ENCODE measurements at places on chromosomes 11 and 22. TPM values are rescaled to one million over a fixed set of nuclear protein-coding genes. Genes with fewer than 3 reads are reported as not detected.

OR52D1 gene
- total RNA-seq, result not detected

GSTT2B gene
- 9.7 TPM for total RNA-seq

GRCh38 chr11:117179048-117179999 is 781 bp downstream of the SIDT2 start:
- DNase-seq, result peak; percentile 39
- no peaks in the 10 kb centered on the region for H3K27me3 ChIP-seq
- H3K4me3 ChIP-seq, result peak overlapping the region; percentile 97
- H3K4me1 ChIP-seq, result peaks cover 32% of the 10 kb centered on the region
- H3K27ac ChIP-seq, result peak overlapping the region; percentile 85

- H3K36me3 ChIP-seq, result peaks cover 30% of the 10 kb centered on the region
- no peak overlapping the region for H3K4me3 ChIP-seq
- no peak for DNase-seq
- H3K27me3 ChIP-seq, result no peaks in the 10 kb centered on the region
Observed at GRCh38 chr22:24190159-24190540, 8.9 kb downstream of the SUSD2 start.

APOA1 gene
- total RNA-seq, result 5.9 TPM

- H3K27ac ChIP-seq, result no peak overlapping the region
- no peak for DNase-seq
- H3K36me3 ChIP-seq, result no peaks in the 10 kb centered on the region
- no peaks in the 10 kb centered on the region for H3K27me3 ChIP-seq
- peaks cover 34% of the 10 kb centered on the region for H3K4me1 ChIP-seq
Observed at GRCh38 chr11:76772100-76772782, 10.9 kb upstream of the TSKU start.

ZDHHC8 gene
- total RNA-seq, result 27.8 TPM

- H3K27me3 ChIP-seq, result no peaks in the 10 kb centered on the region
- H3K4me3 ChIP-seq, result no peak overlapping the region
- H3K4me1 ChIP-seq, result no peaks in the 10 kb centered on the region
- no peaks in the 10 kb centered on the region for H3K36me3 ChIP-seq
Observed at GRCh38 chr11:83542861-83543260, 256.7 kb upstream of the CCDC90B start.

RASSF10 gene
- total RNA-seq, result 3.1 TPM

DNA sequence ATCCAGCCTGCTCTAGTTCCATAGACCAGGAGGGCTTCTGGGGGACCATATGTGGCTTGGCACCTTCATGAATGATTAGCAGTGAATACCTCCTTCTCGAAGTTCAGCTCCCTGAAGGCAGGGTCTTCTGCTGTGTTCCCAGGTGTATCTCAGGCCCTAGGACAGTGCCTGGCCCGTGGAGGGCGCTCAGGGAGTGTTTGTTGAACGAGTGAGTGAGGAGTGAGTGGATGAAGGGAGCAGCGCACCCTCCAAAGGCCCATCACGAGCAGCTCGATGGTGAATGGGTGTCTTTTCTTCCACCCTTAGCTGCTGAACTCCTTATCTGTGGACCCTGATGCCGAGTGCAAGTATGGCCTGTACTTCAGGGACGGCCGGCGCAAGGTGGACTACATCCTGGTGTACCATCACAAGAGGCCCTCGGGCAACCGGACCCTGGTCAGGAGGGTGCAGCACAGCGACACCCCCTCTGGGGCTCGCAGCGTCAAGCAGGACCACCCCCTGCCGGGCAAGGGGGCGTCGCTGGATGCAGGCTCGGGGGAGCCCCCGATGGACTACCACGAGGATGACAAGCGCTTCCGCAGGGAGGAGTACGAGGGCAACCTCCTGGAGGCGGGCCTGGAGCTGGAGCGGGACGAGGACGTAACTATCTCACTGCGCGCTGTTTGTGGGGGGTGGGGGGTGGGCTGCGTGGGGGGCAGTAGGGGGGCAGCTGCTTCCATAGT is 9.5 kb downstream of the ANO1 start:
- no peaks in the 10 kb centered on the region for H3K4me1 ChIP-seq
- no peak overlapping the region for H3K4me3 ChIP-seq
- H3K27ac ChIP-seq, result no peak overlapping the region
